ENCODE measurements at places on chromosomes 6 and 20.

DNA sequence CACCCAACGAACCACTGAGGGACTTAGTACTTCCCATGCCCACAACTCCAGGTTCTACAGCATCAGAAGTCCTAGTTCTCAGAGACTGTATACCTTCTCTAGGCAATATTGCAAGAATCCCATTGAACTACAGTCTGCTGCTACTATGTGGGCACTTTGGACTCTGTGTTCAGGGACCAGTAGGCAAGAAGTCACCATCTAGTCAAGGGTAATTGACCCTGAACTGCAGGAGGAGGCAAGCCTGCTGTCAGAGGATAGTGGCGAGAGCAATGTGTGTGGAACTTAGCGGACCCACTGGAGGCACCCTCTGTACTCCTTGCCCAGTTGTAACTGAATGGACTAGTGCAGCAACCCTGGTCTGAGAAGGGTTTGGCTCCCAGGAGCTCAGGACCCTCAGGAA lies 15.7 kb downstream of the HEBP2 start:
- DNase-seq, result no peak

DNA sequence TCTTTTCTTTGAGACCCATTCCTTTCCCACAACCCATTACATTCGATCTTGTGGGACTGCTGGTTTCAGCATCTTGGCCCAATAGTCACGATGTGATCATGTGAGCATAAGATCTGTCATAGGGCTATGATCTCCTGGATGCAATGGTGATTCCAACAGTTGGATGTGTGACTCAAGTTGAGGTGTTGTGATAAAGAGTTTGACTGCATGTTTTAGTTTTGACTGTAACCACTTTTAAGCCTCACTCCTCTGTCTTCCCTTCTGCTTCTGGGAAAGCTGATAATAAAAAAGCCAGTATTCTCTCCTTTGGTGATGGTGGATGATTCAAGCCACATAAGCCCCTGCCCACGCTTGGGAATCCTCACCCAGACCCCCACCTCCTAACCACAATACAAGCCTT lies 117.0 kb upstream of the ASCC3 start:
- DNase-seq, result no peak

DNA sequence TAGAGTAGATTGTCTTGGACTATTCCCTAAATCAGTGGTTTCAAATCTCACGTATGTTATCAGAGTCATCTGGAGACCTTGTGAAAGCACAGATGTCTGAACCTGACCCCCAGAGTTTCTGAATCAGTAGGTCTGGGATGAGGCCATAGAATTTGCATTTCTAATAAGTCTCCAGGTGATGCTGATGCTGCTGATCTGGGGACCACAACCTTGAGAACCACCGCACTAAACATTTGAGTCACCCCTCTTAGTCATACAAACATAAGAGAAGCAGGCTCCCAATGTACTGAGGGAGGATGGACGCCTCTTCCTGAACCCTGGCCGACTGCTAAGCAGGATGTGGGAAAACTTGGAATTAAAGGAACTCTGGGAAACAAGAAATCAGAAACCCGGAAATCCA lies 187.8 kb upstream of the PRDM1 start:
- no peak for DNase-seq

DNA sequence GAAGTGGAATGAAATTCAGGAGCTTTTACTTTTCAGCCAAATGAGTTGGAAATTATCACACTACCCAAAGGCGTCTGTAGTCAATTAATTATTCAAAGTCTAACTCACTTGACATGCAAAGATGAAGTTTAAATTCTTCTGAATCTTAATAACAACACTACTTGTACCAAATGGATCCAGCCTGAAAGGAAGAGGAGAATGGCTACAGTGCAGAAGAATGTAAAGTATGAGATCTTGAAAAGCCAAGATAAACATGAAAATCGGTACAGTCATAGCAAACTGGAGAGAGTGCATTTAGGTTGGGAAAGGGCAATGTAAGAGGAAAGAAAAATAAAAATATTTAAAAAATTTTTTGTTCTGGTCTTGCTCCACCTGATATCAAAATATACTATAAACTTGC lies 195.5 kb downstream of the SIM1 start:
- no peak for DNase-seq

GRCh38 chr6:37041521-37041920 lies 36.1 kb downstream of the FGD2 start:
- no peak for DNase-seq

DNA sequence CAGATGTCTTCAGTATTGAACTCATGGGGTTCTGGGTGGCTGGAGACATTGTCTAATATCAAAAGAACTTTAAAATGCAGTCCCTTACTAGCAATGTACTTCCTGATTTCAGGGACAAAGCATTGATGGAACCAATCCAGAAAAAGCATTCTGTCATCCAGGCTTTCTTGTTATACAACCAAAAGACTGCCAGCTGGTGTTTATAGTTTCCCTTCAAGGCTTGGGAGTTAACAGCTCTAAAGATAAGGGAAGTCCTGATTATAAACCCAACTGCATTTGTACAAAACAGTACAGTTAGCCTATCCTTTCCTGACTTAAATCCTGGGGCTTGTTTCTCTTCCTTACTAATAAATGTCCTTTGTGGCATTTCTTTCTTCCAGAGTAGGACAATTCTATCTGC lies 160.0 kb downstream of the COL21A1 start:
- DNase-seq, result no peak

DNA sequence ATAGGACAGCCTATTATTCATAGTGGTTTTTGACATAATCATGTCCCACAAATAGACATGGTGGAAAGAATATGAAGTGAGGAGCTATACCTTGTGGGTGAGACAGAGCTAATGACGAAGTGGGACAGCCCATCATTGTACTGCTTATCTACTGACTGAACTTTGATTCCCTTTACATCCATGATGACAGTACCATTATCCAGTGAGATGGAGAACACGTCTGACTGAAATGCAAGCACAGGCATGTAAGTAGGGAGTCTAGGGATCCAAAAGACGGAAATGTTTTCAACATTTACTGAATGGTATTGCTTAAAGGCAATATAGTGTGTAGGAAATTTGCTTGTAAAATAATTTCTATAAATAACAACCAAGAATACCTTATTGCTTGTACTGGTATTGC lies 43.5 kb downstream of the FAM229B start:
- no peak for DNase-seq

DNA sequence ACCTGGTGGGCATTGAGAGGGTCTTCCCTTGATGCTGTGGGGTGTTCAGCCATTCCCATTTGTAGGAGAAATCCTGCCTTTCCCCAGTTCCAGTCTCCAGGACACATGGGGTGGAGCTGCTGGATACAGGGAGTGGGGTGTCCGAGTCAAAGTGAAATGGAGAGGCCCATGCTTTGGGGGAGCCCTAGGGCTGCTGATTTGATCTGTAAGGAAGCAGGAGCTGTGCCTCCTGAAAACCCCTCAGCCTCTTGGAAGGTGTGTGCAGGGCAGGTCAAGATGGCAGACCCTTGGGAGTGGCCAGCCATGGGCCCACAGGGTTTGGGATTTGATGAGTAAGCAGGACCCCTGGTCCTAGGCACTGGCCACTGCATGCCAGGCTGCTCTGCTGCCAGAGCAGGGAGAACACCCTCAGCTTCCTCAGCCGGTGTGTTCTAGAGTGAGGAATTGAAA lies 82.0 kb downstream of the SERAC1 start:
- no peak for DNase-seq

DNA sequence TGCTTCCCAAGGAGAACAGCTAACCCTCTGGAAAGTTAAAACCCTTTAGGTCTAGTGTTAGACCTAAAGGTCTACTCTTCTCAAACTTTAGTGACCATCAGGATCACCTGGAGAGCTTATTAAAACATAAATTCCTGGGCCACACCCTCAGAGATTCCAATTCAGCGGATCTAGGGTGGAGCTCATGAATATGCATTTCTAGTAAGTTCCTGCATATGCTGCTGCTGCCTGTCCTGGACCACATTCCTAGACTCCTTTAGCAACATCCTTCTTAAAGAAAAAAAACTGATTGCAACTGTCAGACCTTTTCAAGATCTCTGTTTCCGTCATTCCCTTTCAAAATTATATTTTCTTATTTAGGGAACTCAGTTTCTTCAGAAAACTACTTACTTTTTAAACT lies 31.2 kb downstream of the SNAP25 start:
- DNase-seq, result no peak

DNA sequence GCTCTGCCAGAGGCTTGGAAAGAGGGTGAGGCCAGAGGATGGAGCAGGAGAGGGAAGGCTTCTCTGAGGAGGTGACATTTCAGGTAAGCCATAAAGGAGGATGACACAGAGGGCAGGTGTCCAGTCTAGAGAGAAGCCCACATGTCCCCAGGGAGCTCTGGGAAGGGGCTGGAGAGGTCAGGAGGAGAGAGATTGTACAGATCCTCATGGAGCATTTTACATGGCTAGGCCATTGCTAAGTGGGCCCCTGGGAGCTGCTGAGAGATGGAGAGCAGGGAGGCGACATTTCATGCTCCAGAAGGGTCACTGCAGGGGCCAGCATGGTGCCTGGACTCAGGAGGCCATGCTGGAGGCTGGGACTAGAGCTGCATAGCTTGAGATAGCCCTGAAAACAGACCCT lies 124.5 kb downstream of the TOX2 start:
- DNase-seq, result no peak

DNA sequence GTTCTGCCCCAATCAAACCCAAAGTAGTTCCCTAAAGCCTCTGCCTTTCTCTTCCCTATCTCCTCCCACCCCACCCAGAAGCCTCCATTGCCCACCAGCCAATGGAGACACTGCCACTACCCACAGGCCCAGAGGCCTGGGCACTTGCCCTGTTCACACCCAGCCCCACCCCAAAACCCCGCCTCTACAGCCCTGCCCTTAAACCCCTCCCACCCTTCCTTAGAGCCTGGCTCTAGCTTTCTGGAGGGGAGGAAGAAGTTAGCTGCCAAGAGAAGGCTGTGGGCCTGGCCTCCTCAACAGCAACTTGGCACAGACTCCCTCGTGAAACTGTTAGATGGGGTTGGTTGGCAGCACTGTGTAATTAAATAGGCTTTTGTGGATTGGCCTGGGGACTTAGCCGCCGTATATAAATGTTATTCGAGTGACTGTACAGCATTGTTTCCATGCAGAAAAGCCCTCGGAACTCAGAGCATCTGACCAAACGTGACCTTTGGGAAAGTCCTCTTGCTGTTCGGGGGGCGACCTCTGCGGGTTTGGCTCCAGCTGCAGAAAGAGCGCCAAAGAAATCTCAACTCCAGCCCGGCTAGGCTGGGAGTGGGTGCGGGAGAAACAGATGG lies 31.4 kb downstream of the COL11A2 start:
- no peak for DNase-seq

DNA sequence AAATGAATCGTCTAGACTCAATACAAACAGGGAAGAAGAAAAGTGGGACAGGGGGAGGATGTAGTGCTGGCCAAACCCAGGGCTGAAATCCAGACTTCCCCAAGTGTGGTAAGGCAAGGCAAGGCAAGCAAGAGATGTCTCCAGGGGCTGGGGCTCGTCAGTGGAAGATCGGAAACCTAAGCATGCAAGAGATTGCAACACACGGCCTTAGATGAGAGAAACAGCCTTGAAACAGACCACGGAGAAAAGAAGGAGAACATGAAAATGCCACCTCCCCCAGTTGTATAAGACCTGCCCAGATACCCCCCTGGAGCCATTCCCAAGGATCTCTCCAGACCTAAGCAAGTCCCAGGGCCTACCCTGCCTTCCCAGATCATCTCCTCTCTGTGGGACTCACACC lies 20.0 kb downstream of the VEGFA start:
- no peak for DNase-seq

DNA sequence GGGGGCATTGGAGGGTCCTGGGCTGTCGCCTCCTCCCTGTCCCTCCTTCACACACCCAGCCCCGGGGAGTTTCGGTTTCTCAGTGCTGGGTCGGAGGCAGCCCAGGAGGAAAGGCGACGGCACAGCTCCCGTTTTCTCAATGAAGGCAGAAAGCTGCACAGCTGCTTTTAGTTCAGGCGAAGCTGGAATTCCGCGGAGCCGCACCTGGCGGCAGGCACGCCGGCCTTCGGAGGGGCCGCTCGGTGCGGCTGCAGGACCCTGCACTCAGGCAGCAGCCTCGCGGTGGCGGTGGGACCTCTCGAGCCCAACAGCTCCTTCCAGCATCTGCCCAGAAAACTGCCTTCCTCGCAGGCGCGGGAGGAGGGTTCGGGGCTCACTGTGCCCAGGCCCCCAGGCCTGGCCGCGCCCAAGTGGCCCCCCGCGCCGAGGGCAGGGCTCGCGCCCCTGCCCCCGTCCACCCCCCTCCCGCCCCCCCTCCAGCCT lies 4.6 kb downstream of the FOXQ1 start:
- DNase-seq, result no peak

GRCh38 chr20:44022464-44022863 lies 107.8 kb downstream of the TOX2 start:
- no peak for DNase-seq

- DNase-seq, result no peak
These were observed 157.4 kb upstream of the SLC22A16 start for GRCh38 chr6:110633731-110634213.

DNA sequence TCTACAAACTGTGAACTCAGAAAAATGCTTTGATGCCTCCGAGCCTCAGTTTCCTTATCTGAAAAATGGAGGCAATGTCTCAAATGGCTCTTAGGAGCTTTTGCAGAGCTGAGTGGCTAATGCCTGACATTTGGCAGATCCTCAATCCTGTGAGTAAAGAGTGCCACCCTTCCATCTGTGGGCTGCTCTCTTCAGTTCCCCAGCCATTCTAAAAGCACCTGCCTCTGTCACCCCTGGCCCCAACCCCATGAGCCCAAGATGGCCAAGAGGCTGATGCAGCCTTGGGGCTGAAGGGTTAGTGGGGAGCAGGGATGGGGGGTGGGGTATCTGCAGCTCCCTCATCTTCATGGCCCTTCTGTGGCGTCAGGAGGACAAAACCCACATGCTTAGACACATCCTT lies 14.5 kb upstream of the GUCA1A start:
- DNase-seq, result no peak

DNA sequence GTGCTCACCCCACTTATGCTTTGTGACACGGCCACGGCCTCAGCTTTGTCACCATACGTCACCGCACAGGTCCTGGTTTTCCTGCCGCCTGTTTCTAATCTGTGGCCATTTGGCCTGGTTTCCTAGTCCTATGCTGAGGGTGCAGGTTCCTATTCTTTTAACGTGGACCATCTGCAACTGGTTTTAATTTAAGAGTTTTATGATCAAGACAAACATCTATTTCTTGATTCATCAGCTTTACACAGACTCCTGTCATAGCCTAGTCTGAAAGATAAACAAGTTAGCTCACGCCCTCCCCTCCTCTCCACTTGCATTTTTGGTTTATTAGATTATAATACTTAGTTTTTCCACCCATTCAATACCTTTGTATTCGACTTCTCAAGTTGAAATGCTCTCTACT lies 97.5 kb upstream of the RPS6KA2 start:
- no peak for DNase-seq

DNA sequence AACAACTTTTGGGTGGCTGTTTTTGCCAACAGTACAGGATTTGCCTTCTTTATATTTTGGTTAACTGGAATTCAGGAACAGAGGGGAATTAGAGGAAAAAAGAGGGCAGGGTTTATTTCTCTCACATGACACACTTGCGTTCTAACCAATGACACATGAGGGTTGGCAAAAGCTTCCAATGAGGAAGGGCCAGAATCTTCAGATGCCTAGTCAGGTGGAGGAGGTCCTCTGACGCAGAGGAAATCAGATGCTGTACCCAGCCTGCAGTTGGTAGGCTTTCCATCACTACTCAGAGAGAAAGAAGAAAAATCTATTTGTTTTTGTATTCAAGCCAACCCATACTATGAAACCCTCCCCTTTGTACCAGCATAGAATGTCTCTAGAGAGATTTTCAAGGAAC lies 20.8 kb downstream of the TM9SF4 start:
- DNase-seq, result no peak

Measured in activated CD4-positive, CD25-positive, alpha-beta regulatory T cell treated with anti-CD3 and anti-CD28 coated beads, Interleukin-2, amount 50 U/mL, for 16 hours (primary cell).